ENCODE measurements at places on chromosomes 4 and X.

DNA sequence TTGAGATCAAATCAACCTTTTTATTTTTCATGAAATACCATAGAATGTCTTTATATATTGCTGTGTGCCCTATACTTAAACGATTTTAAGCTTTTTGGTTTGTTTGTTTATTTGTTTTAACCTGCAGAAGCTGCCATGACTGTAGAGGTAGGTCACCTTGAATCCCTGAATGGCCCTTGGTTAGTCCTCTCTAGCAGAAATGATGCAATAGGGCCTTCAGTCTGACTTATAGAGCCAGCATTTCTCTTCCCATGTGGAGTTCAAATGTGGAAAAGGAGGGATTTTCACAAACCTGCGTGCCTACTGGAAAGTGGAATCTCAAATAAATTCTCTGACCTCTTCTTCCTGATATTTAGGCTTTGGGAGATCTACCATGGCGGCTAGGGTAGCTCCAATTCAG, 327.9 kb downstream of the MAPK10 start:
- no peak for DNase-seq

GRCh38 chr4:140875746-140876452, 119.7 kb upstream of the TBC1D9 start:
- DNase-seq = no peak

DNA sequence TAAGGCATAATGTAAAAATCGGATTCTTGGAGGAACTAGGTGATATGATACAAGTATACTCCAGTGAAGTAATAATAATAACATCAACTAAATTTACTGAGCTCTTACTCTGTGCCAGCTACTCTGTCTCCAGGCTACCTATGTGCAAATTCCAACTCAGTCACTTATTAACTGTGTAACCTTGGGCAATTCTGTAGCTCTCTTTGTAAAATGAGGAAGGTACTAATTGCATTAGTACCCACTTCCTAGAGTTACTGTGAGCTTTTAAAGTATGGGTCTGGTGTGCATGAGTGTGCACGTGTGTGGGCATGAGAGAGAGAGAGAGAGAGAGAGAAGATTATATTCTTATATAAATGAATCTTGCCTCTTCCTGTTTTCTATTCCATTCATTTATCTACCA, 169.9 kb downstream of the KCNIP4 start:
- DNase-seq = no peak

DNA sequence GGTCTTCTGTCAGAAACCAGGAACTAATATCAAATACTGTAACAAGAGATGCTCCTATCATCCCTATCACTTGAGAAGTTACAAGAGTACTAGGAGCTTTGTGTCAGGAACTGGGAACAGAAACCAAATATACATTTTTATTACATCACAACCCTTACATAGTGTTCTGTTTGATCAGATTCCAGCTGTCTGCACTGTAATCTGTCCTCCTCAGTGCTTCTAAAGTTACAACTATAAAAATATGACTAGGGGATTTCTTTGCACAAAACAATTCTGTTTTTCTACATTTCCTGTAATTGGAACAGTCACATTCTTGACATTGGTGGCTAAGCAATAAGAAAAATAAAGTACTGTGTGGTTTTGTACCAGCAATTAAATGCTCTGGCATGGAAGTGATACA, 686.0 kb downstream of the PDHA2 start:
- no peak for DNase-seq

DNA sequence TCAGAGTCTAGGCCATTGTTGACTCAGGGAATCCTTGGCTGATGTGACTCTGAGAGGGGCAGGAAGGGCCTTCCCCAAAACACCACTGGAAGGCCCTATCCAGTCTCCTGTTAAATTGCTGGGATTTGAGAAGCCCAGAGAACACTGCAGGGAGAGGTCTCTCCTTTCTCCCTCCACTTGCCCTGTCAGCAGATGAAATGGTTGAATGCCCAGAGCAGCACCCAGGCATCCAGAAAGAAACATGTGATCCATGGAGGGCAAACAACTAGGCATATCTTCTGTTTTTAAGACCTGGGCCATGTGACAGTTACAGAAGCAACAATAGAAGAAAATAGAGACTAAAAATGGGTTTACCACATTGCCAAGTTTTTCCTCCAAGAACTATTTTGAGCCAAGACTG, 291.1 kb downstream of the QDPR start:
- DNase-seq = no peak

- DNase-seq = no peak
Measured at GRCh38 chrX:124117325-124117724, 155.8 kb downstream of the STAG2 start.

- DNase-seq = no peak
Measured at GRCh38 chr4:15781427-15782095, 3.4 kb downstream of the CD38 start.

- no peak for DNase-seq
Measured at GRCh38 chrX:13365161-13365560, 45.3 kb upstream of the ATXN3L start.

- peak; percentile 80 for DNase-seq
Measured at GRCh38 chrX:134603806-134604700, 54.2 kb downstream of the PLAC1 start.

- DNase-seq = no peak
Measured at GRCh38 chrX:43817444-43817843, 64.8 kb downstream of the MAOB start.

DNA sequence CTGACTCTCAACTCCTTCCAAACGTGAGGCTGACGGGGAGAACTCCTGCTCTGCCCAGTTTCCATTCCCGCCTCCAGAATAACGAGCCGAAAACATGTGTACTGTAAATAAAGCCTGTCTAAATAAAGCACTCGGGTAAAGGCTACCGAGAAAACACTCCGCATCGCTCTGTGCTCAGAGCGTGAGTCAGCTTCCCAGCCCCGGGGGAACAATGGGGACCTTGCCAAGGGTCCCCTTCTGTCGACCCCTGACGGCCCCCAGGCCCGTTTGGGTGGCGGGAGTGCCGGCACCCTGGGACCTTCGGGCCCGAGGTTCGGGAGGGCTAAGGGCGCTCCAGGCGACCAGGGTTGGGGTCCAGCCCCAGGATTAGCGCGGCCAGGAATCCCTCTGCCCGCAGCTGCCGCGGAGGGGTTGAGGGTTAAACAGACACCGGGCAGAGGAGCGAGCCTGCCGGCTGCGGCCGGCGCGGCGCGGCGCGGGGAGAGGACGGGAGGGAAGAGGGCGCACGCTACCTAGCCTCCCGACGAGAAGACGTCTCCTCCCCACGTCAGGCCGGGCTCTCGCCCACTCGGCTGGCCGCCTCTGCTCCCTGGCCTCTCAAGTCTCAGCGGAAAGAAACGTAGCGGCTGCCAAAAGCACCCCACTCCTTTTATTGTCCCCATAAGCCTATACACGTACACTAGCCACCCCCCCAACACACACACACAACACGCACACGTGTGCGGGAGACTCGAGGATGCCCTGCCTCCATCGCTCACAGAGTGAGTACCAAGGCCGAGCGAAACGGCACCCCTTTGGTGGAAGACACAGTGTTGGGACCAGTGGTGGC, 85.5 kb downstream of the BCOR start:
- DNase-seq = peak; percentile 48

DNA sequence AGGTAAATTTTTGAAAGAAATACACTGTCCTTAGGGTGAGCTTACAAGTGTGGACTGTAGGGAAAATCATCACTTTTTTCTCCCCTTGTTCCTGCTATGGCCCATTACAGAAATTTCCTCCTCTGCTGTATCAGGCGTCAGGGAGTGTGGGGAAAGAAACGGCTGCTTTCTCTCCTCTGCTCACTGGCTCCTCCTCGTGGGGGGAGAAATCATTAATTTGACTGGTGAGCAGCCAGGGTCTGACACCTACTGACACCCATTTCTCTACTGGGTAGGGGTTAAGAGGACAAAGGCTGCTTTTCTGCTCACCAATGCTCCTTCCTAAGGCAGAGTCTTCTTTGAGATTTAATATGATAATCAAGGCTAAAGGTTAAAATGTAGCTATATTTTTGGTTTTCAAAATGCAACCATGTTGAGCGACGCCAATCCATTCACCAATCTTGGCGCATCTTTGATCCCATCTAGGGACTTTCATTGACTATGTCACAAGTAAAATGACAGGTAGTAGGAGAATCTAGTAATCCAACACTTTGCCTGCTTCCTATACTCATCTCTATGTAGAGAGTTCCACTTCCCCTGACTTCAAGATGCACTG, 25.1 kb downstream of the SETD7 start:
- no peak for DNase-seq

- peak; percentile 66 for DNase-seq
Measured at GRCh38 chr4:185209031-185209851, at the start of gene SNX25. TSS of gene SNX25 (plus strand) at chr4:185209598. CDS start at chr4:185209827, 229 bp downstream.

DNA sequence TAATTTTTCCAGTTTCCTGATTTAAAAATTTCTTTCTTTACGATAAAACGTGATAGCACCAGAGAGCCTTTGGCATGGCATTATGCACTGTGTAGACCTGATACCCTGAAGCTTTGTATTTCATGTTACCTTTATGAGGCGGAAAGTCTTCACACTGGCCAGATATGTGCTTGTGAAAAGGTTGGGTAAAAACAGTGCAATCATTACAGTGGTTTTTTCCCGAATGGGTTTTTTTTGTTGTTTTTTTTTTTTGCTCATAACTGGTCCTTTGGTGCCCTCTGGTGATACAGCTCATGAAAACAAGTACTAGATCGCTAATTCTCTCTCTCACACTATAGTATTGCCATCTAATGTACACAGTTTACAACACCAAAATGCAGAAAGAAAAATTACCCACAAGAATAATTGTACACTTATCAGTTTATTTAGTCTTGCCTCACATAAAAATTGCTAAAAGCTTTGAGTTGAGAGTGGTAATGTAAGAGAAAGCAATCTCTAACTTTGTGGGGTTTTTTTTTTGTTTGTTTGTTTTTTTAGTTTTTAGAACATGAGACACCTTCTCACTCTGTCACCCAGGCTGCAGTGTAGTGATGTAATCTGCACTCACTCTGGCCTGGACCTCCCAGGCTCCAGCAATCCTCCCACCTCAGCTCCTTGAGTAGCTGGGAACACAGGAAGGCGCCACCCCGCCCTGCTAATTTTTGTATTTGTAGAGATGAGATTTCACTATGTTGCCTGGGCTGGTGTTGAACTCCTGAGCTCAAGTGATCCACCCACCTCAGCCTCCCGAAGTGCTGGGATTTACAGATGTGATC, 21.3 kb downstream of the SPCS3 start:
- DNase-seq = peak; percentile 25

DNA sequence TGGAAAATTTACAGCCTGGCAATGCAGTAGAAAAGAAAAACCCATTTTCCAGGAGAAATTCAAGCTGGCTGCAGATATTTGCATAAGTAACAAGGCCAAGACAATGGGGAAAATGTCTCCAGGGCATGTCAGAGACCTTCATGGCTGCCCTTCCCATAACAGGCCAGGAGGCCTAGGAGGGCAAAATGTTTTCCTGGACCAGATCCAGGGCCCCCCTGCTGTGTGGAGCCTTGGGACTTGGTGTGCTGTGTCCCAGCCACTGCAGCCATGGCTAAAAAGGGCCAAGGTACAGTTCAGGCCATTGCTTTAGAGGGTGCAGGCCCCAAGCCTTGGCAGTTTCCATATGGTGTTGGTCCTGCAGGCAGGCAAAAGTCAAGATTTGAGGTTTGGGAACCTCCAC, 29.8 kb downstream of the SOX3 start:
- DNase-seq = no peak

GRCh38 chrX:37692918-37693317, 7.3 kb downstream of the XK start:
- DNase-seq = no peak

DNA sequence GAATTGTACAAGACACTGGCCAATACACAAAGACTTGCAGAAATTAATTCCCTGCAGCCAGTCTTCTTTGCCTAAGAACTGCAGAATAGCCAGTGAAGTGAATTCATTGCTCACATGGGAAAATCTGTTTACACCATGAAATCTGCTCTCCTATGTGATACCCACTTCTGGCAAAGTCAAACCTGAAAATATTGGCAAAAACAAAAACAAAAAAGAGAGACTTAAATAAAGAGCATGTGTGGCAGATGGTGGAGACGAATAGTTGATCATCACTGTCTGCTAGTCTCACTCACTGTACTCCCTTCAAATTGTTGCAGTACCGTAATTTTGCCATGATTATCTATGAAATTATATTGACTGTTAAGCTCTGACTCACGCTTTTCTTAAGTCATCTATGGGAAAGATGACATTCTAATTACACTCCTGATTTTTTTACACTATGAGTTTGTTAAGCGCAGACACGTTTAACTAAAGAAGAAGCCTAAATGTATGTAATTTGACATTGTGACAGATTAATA, 406.8 kb downstream of the PCDH7 start:
- no peak for DNase-seq

GRCh38 chrX:13876652-13877051, 59.8 kb upstream of the GPM6B start:
- DNase-seq = no peak

GRCh38 chr4:162727232-162727631, 439.5 kb downstream of the NAF1 start:
- no peak for DNase-seq

DNA sequence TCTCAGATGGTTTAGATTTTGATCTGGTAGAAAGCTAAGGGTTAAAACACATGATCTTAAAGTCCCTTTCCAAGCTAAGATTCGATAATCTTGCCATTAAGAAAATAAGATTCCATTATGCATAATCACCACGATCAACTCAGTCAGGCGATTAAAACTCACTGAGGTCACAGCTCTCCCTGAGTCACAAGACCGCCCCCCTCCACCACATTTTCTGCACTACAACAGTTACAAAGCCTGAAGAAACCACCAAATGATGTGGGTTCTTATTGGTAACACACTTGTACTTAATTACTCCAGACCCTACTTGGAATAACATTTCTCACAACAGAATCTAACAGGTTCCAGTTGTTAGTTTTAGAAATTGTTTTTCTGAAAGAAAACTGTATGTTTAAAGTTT, 62.8 kb downstream of the SH3KBP1 start:
- peak; percentile 4 for DNase-seq

DNA sequence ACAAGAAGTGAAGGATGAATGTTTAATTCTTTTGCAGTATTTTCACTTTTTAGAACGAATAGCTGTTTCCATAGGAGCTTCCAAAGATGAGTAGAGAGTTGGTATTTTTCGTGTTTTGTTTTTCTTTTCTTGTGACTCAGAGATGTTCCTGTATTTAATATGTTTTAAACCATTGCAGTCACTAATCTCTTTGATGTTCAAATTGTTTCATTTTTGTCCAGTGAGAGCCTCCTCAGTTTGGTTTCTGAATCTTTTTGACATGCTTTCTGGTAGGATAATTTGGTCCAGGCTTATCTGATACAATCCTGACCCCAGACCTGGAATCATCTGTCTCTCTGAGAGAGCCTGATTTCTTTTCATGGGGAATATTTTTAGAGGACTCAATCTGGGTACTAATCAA, 41.6 kb downstream of the BEX3 start:
- DNase-seq = peak; percentile 25

- DNase-seq = peak; percentile 53
Measured at GRCh38 chrX:31036895-31037294, 34.9 kb downstream of the FTHL17 start.
